NCI-H446 treated with DMSO at 0.1 percent for 48 hours (cell line): ENCODE measurements at places on chromosomes 6 and 20.

- DNase-seq, result no peak
Observed at GRCh38 chr6:150517175-150517574, 82.5 kb upstream of the PLEKHG1 start.

DNA sequence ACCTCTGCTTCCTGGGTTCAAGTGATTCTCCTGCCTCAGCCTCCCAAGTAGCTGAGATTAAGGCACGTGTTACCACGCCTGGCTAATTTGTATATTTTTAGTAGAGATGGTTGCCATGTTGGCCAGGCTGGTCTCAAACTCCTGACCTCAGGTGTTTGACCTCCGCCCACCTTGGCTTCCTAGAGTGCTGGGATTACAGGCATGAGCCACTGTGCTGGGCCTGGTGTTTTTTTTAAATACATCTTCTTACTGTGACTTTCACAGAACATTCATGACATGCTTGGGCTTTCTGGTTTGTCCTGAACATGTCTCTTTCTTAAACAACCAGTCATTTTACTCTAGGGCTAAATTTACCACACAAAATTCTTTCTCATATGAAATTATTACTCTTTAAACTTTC is 34.7 kb upstream of the FAM8A1 start:
- DNase-seq, result no peak

DNA sequence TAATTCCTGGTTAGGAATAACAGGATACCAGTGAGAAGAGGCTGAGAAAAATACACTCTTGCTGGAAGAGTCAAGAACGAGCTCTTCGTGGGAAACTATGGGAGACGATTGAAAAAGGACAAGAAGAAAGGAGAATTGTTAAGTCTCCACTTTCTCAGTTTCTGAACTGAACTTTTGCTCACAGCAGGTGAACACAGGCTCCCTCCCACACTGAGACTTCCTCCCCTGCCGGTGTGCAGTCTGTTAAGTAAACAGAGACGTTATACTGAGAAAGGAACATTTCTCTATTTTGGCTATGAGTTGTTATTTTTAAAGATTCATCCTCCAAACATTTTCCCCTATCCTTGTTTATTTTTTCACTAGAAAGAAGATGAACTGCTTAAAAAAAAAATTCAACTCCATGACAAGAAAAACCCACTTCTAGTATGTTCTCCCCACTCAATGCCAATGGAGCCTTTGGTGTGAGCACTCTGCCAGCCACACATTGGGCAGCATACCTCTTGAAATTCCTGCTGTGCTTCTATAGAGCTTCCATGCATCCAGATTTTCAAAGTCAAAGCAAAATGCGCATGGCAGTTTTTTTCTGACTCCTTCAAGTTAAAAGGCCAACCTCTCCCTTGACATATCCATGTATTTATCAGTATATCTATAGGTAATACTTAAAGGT is 250.5 kb downstream of the ESR1 start:
- no peak for DNase-seq

DNA sequence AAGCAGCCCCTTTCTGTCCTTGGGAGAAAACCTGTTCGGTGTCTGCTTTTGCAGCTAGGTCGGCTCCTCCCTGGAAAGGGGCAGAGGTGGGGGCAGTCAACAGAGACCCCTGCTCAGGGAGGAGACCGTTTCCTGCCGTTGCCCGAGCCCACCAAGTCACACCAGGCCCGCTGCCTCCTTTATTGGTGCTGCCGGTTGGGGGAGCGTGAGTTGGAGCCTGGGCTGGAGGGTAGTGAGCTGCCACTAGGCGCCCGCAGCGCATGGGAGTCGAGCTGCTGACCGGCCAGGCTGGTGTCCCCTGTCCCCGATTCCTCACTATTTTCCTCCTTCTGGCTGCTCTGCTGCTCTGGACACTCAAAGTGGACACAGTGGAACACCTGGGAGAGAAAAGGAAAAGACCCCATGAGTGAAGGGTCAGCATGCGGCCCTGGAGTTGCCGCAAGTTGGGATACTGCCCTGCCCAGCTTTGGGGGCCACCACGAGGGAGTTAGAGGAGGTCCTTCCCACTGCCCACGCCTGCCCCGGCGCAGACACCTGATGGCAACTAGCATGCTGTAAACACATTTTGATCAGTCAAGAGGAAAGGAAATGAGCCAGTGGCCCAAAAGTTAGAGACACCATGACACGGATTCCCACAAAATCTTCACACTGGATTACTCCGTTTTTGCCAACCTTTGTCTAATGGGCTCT is 355.4 kb downstream of the ZFAND3 start:
- no peak for DNase-seq

DNA sequence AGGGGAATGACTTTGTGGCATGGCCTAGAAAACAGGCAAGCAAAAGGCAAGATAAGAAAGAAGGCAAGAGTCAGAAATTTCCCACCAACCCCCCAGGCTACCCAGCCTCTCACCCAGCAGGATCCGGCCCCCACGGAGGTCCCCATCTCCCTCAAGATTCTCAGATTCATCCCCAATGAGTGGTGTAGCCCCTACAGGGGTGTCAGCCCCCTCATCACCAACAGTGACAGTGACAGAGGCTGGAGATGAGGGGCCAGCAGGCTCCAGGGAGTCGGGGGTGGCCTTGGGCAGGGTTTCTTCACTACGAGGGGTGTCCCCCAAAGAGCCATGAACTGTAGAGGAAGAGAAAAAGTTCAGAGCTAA is 1.0 kb downstream of the EHMT2 start:
- DNase-seq, result no peak

DNA sequence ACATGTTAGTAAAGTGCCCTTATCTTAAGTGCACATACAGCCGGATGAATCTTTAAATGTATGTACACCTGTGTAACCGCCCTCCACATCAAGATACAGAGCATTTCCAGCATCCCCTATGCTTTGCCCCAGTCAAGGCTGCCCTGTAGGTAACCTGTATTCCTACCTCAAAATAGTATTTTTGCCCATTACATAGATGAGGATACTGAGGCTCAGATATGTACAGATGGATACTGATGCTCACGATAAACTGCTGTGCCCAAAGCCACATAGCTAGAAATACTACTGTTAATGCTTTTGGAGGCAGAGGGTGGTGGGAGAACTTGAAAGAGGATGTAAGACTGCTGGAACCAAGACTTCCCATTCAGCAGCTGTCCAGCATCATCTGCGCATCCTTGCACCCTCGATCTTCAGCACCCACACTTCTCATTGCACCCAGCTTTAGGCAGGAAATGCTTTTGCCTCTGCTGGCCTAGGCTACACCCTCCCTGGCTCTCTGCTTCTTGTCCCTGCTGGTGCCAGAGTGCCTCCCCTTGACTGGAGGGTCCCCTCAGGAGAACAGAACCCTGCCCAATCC is 27.0 kb upstream of the ZFAND3 start:
- DNase-seq, result no peak

DNA sequence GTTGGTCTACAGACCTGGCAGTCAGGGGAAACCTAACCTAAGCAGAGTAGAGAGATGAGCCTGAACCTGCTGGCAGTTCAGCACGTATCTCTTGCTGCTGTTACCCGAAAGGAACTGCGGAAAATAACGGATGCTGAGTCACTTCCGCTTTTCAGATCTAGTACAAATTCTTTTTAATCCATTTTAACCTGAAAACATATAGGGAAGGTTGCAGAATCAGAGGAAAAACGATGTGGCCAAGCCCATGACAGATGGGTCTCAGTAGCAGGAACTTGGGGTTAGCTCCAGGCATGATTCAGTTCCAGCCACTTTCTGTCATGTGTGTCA is 351.9 kb upstream of the PRND start:
- no peak for DNase-seq

DNA sequence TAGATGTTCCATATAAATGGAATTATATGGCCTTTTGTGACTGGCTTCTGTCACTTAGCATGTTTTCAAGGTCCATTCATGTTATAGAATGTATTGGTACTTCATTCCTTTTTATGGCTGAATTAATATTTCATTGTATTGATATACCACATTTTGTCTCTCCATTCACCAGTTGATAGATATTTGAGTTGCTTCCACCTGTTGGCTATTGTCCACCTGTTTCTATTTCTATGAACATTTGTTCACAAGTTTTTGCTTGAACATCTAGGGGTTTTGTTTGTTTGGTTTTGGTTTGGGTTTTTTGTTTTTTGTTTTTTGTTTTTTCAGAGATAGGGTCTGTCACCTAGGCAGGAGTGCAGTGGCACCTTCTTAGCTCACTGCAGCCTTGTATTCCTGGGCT is 23.2 kb downstream of the WFDC3 start:
- no peak for DNase-seq
